ENCODE measurements at places on chromosomes 3 and 15.
A peak's percentile ranks its signal among the peaks of the same experiment; 100 is the strongest.

- no peak for DNase-seq
Measured at GRCh38 chr3:157157836-157158235, 2.1 kb downstream of the CCNL1 start.

- DNase-seq, result no peak
Measured at GRCh38 chr15:42375941-42376340, 16.6 kb downstream of the CAPN3 start.

DNA sequence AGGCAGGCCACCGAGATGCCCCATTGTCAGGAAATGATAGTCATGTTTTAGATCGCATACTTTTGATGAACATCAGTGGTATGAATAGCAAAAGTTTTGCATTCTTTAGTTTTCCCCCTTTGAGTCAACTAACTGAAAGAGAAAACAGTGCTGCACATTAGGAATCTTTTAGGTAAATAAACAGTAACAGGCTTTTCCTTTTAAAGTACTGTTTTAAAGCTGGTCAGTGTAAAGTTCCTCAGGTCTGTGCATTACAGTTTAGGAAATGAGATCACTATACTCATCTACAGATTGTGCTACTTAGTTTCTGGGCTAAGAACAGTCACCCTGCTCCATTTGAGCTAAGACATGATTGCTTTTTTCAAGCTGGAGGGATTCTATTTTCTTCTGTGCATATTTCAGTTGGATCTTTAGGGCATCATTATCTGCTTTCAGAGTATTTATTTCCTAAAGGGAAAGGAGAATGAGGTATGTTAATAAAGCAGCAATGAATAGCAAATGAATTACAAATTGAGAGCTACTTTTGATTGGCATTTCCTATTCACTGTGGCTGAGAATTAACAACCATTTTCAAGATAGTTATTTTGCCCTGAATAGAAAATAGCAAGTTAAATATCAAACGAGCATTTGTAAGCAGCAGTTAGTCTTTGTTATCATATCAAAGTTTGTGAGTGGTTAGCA is 36.5 kb downstream of the FAM98B start:
- no peak for DNase-seq

DNA sequence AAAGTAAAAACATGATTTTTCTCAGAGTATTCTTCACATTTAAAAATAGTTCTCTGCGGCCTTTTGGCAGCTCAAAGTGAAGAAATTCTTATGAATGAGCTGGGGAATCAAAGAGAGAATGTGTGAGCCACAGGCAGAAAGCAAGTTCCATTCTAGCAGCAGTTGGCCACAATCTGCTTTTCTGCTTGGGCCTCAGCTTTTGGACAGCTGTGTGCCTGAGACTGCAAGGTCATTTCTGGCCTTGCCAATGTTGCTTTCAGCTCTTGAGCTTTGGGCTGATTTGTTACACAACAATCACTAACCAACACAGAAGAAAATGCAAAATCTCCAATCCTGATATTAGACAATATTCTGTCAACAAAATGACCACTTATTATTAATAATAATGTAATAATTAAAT is 14.4 kb upstream of the TM4SF4 start:
- no peak for DNase-seq

GRCh38 chr3:115704661-115705338 is 81.5 kb downstream of the GAP43 start:
- DNase-seq, result no peak

- DNase-seq, result peak; percentile 31
Measured at GRCh38 chr3:113531826-113532697, at the start of gene SIDT1. SIDT1 (plus strand) TSS chr3:113532555; CDS start chr3:113533022, 467 bp downstream.

DNA sequence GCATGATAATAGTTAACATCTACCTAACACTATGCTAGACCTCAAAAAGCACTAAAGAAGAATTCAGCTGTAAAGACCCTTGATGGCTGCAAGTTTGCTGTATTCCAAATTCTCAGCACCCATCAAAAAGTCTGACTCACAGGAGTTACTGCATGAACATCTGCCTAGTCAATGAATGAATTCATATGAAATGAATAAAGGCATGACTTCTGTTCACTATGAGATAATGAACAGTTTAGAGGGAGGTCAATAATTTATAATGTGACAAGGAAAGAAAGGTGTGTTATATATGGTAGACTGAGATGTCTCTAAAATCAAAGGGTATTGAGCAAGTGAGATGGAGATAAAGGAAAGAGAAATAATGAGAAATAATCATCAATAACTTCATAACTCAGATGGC is 508.2 kb upstream of the TGFBR2 start:
- DNase-seq, result no peak

GRCh38 chr3:127013758-127014535 is 31.0 kb downstream of the PLXNA1 start:
- no peak for DNase-seq

DNA sequence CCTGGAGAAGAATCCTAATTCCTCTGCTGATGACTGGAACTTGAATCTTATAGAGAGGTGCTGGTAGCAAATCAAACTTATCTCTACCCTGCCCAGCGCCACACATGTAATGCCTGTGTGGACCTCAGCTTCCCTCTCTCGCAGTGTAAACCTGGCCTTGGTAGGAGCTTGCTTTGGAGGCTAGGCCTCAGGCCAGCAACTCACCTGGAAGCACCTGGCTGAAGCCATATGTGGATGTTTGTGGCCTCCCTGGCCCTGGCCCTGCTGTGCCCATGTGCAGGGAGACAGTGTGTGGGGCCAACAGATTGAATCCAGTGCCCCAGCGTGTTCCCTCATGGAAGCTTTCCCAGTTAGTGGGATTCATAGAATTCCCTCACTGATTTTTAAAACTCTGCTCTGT is 8.4 kb downstream of the TTC21A start:
- no peak for DNase-seq

- DNase-seq, result no peak
Measured at GRCh38 chr3:123713211-123713610, 128.4 kb upstream of the HACD2 start.

DNA sequence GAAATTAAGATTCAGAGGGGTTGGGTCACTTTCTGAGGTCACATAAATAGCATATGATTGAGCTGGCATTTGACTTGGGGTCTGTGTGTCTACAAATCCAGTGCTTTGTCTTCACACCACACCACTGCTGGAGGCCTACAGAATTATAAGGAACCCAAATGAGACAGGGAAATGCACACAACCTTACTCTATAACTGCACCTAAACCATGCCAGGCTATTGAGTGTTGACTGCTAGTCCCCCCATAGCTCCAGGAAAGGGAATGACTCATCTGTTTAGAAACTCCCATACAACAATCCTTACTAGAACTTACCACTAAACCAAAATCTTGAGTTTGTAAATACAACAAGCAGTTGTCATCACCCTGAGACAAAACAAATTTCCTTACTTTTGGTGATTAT is 16.9 kb upstream of the TSC22D2 start:
- no peak for DNase-seq

GRCh38 chr15:56587686-56588085 is 122.7 kb upstream of the MNS1 start:
- no peak for DNase-seq

- no peak for DNase-seq
Measured at GRCh38 chr3:107950417-107950816, 140.4 kb downstream of the CD47 start.

- DNase-seq, result peak; percentile 54
Measured at GRCh38 chr3:143121241-143122088, 1.9 kb downstream of the CHST2 start.

- DNase-seq, result no peak
Measured at GRCh38 chr15:100909565-100909964, 9.6 kb upstream of the LRRK1 start.

- DNase-seq, result no peak
Measured at GRCh38 chr3:136586580-136586979, 165.6 kb downstream of the STAG1 start.

GRCh38 chr15:72735111-72735510 is 48.4 kb downstream of the ADPGK start:
- no peak for DNase-seq

- no peak for DNase-seq
Measured at GRCh38 chr3:8423307-8423706, 78.3 kb upstream of the LMCD1 start.

- no peak for DNase-seq
Measured at GRCh38 chr3:72657666-72658065, 190.6 kb downstream of the SHQ1 start.

DNA sequence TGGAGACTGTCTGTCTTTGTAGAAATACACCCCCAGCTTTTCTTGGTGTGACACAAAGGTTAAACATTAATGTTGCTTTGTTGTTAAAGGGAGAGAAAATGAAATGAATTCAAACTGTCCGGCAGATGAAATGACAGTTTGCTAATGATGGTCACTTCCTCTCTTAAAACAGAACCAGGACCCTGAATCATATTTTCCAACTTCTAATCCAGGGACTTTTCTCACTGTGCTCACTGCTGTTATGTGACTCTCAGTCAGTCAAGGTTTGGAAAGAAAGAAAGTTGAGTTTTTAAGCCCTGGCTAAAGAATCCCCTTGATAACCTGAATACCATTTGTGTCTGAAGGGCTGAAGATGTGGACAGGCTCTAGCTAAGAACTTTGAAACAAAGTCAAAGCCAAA is 215.8 kb downstream of the AGBL1 start:
- no peak for DNase-seq

GRCh38 chr3:146325170-146325569 is 74.3 kb upstream of the PLSCR4 start:
- no peak for DNase-seq

All from stimulated activated CD8-positive, alpha-beta memory T cell treated with anti-CD3 and anti-CD28 coated beads, Interleukin-4, amount 100 ng/mL, for 4 hours (primary cell).